ENCODE measurements at places on chromosomes 7 and 10.
A peak's percentile ranks its signal among the peaks of the same experiment; 100 is the strongest.

- no peak for DNase-seq
Measured at GRCh38 chr7:27842094-27842692, 102.2 kb downstream of the TAX1BP1 start.

- DNase-seq: no peak
Measured at GRCh38 chr7:113128031-113128430, 9.7 kb upstream of the SMIM30 start.

GRCh38 chr7:100682228-100682741 is 8.7 kb downstream of the GNB2 start:
- DNase-seq: no peak

GRCh38 chr7:75739796-75740672 is 1.3 kb upstream of the HIP1 start:
- peak; percentile 62 for DNase-seq
